Epithelial cell of umbilical artery (primary cell): ENCODE measurements at places on chromosomes 2 and 18. TPM values are rescaled to one million over a fixed set of nuclear protein-coding genes. Genes with fewer than 3 reads are reported as not detected.

Gene AQP12B
- total RNA-seq: not detected in 2 replicates

Gene HRH4
- not detected in 2 replicates for total RNA-seq

Gene ABCB11
- 0.65 and 1.1 TPM in 2 replicates for total RNA-seq

Gene ALPI
- not detected in 2 replicates for total RNA-seq

Gene INPP5D
- total RNA-seq: 18.7 and 24.7 TPM in 2 replicates

Gene ANKRD29
- total RNA-seq: 0.65 TPM in 1 of 2 replicates, not detected in the other

Gene HOXD1
- total RNA-seq: 4.3 and 7.8 TPM in 2 replicates

Gene SPATA3
- total RNA-seq: not detected in 2 replicates

Gene UGT1A4
- total RNA-seq: not detected in 2 replicates

Gene MPP4
- total RNA-seq: 4.0 and 4.5 TPM in 2 replicates

Gene MBP
- 0.30 and 0.32 TPM in 2 replicates for total RNA-seq

Gene KCNJ13
- total RNA-seq: under 0.01 TPM in 1 of 2 replicates, not detected in the other

Gene C2orf68
- 14.9 and 15.3 TPM in 2 replicates for total RNA-seq

Gene EN1
- total RNA-seq: not detected in 2 replicates
